Heart left ventricle (tissue), 16 donors: ENCODE measurements at places on chromosomes 16 and 17.
A peak's percentile ranks its signal among the peaks of the same experiment; 100 is the strongest.

- DNase-seq, result no peak
Measured at GRCh38 chr16:30439720-30440348, 5.8 kb downstream of the SEPHS2 start.

- peak; percentile 74 for DNase-seq
Measured at GRCh38 chr17:74957935-74958740, 14.4 kb downstream of the HID1 start.

- no peak for DNase-seq
Measured at GRCh38 chr17:68511254-68511670, 968 bp upstream of the PRKAR1A start.

DNA sequence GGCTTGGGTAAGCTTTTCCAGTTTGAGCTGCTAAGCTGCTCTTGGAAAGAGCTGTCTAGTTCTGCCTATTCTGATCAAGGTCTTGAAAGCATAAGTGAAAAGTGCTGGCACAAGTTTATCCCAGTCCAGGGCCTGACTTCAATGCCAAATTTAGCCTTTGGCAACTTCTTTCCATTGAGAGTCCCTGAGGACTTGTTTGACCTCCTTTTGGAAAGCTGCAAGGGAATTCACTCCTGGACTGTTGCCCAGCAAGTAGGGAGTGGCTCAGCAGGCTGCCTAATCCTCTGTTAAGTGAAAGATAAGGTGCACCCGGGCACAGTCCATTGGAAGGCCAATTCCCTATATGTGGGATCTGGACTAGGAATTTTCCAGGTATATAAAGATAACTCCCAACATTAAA lies 16.0 kb upstream of the TANC2 start:
- DNase-seq, result peak; percentile 79

- no peak for DNase-seq
Measured at GRCh38 chr16:48366165-48367093, 18.8 kb downstream of the SIAH1 start.

DNA sequence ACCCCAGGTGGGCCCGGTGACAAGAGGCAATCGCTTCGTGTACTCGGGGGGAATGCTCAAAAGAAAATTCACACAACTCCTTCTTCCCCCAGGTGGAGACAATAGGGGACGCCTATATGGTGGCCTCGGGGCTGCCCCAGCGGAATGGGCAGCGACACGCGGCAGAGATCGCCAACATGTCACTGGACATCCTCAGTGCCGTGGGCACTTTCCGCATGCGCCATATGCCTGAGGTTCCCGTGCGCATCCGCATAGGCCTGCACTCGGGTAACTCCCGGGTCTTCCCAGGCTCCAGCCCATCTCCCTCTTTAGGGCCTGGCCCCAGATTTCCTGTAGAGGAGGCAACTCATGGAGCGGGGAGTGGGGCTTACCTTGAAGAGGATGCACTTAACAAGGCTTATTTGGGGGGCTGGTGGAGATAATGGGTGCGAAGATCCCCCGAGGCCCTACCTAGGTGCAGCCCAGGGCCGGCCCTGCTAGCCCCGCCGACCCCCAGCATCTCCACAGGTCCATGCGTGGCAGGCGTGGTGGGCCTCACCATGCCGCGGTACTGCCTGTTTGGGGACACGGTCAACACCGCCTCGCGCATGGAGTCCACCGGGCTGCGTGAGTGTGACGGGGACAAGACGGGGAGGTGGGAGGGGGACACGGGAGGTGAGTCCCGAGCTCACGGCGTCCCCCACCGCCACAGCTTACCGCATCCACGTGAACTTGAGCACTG lies 13.0 kb downstream of the GUCY2D start:
- no peak for DNase-seq

DNA sequence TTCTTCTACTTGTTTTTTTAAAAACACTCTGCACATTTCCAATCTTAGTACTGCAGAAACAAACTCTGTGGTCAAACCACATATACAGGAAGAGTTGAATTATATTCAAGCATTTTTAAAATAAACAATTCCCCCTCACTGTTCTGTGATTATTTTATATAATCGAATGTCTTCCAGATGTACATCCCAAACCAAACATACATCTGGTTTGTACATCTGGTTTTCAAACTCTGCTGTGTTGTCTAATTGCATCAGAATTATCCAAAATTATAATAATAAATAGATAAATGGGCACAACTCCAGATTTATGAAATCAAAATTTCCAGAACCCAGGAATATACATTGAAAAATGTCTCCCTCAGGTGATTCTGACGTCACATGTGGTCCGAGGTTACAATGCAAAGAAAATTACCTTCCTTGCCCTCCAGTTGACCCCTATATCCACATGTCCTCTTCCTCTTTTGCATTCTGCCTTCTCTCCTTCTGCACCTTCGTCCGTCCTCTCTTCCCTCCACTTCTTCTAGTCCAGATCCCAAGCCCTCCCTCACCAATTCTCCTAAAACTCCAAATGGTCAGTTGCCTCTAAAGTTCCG lies 13.3 kb upstream of the CCDC144A start:
- no peak for DNase-seq

GRCh38 chr16:12046651-12047050 lies 70.1 kb downstream of the SNX29 start:
- no peak for DNase-seq

- DNase-seq, result no peak
Measured at GRCh38 chr16:80369138-80369958, 171.4 kb upstream of the DYNLRB2 start.

GRCh38 chr17:64229815-64230728 lies 33.0 kb downstream of the TEX2 start:
- DNase-seq, result no peak

GRCh38 chr17:32553168-32553567 lies 66.4 kb downstream of the CDK5R1 start:
- no peak for DNase-seq

- no peak for DNase-seq
Measured at GRCh38 chr17:37671028-37671823, 28.0 kb upstream of the DDX52 start.

DNA sequence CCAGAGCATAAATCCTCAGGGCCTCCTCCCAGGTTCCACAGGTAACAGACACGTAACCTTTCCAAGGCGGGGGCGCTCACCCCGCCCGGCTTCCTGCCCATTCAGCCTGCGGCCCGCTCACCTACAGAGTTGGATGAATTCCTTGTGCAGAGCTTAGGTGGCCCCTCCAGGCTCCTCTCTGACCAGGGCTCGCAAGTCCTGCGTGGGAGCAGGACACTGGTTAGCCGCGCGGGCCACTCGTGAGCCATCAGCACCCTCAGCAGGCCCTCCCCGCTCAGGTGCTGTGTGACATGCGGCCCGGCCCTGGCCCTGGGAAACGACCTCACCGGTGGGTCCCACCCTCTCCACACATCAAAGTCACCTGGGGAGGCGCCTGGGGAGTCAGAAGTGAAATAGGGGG lies 528 bp downstream of the TERB1 start:
- no peak for DNase-seq

DNA sequence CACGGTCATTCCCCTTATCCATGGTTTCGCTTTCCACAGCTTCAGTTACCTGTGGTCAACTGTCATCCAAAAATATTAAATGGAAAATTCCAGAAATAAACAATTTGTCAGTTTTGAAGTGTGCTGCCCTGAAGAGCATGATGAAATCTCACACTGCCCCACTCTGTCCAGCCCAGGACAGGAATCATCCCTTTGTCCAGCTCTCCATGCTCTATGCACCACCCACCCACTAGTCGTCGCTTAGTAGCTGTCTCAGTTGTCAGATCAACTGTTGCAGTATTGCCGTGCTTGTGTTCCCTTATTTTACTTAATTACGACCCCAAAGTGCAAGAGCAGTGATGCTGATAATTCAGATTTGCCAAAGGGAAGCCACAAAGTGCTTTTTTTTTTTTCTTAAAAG lies 10.3 kb downstream of the KRT9 start:
- no peak for DNase-seq

GRCh38 chr16:70804153-70804733 lies 3.3 kb upstream of the VAC14 start:
- DNase-seq, result no peak

GRCh38 chr16:68393333-68393732 lies 55.0 kb downstream of the SMPD3 start:
- DNase-seq, result no peak

DNA sequence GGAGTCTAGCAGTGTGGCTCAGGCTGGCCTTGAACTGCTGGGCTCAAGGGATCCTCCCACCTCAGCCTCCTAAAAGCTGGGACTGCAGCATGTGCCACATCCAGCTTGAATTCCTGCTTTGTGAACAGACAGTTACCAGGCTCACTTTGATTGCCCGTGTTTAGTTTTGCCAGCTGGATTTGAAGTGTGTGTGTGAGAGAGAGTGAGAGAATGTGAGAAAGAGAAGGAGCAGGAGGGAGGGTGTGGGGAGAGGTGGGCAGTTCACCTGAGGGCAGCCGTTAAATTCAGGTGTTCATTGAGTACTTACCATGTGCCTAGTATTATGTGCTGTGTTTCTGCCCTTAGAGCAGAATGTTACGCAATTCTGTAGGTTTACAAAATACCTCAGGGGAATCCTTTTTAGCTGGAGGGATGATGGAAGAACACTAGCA lies 4.7 kb downstream of the DUSP14 start:
- DNase-seq, result no peak

DNA sequence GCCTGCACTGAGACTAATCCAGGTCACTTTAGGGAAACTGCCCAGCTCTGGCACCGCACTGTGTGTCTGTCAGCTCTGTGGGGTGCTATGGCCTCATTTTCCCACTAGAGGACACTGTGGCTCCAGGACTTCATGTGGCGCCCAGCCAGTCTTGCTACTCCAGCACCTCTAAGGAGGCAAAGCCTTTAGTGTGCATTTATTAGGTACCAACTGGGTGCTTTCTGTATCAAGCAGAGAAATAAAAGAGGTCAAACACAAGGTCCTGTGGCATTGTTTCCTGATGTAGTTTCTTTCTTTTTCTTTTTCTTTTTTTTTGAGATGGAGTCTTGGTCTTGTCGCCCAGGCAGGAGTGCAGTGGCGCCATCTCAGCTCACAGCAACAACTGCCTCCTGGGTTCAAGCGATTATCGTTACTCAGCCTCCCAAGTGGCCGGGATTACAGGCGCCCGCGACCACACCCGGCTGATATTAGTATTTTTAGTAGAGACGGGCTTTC lies 12.5 kb upstream of the RHBDL3 start:
- peak; percentile 77 for DNase-seq

DNA sequence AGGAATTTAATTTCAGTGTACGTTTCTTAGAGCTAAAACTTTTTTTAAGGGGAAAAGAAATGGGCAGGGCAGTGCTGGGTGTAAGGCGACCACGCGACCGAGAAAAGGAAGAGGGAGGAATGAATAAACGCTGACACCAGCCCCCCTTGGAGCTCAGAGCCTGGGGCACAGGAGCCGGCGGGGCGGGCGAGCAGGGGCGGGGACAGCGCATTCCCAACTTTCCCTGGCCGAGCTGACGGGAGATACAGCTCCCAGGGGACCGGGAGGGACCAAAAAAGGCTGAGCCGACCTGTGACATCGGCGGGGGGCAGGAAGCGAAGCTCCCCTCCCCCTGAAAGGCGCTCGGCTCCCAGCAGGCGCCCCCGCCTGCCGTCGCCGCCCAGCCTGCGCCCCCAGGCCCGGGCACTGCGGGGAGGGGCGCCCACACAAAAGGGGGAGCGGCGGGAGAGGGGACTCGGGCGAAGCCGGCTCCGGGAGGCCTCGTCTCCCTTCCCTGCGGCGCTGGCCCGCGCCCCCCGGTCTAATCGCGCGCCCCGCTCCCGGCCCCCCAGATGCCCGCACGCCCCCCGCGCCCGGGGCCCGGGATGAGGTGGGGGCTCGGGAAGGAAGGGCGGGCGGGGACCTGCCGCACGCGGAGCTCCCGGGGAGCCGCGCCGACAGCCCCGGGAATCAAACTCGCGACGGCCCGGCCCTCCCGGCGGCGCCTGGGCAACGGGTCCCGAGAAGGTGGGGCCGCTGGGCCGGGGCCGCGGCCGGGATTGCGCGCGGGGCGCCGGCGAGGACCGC lies 622 bp downstream of the CUEDC1 start:
- peak; percentile 92 for DNase-seq

- no peak for DNase-seq
Measured at GRCh38 chr16:23848958-23849357, 13.2 kb downstream of the PRKCB start.

GRCh38 chr17:47821424-47822391 lies at the start of gene OSBPL7:
TSS of gene OSBPL7 (minus strand) at chr17:47821794. CDS start at chr17:47820278, 1,516 bp downstream.
- peak; percentile 77 for DNase-seq

- no peak for DNase-seq
Measured at GRCh38 chr17:9127340-9127739, 106.0 kb downstream of the NTN1 start.

DNA sequence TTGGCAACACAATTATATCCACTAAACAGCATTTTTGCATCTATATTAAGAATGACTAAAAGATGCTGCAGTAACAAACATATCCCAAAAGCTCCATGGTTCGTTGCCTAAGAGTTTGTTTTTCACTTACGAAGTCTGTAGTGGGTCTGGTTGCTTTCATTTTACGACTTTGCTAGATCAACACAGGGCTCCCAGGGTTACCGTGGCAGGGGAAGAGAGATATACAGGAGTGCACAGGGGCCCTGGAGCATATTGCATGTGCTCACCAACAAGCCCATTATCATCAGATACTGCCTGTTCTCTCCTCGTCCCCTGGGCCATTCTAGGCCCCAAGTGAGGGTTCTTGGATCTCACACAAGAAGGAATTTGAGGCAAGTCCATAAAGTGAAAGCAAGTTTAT lies 3.1 kb upstream of the MMP2 start:
- DNase-seq, result no peak

DNA sequence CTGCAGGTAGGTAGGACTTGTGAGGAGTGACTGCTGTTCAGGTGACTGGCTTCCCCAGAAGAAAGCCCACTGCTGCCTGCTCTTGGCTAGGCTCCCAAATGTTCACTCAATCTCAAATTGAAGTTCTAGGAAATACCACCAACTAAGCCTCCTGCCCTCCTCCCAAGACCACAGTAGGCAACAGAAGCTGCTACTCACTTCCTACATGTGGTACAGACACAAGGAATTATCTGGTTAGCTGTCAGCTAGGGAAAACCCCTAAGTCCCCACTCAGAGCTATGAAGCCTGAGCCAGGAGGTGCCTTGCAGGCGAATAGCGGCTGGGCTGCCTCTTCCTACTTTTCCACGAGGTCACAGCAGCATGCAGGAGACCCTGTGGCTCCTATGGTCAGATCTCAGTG lies 4.9 kb downstream of the FBXO39 start:
- DNase-seq, result no peak

DNA sequence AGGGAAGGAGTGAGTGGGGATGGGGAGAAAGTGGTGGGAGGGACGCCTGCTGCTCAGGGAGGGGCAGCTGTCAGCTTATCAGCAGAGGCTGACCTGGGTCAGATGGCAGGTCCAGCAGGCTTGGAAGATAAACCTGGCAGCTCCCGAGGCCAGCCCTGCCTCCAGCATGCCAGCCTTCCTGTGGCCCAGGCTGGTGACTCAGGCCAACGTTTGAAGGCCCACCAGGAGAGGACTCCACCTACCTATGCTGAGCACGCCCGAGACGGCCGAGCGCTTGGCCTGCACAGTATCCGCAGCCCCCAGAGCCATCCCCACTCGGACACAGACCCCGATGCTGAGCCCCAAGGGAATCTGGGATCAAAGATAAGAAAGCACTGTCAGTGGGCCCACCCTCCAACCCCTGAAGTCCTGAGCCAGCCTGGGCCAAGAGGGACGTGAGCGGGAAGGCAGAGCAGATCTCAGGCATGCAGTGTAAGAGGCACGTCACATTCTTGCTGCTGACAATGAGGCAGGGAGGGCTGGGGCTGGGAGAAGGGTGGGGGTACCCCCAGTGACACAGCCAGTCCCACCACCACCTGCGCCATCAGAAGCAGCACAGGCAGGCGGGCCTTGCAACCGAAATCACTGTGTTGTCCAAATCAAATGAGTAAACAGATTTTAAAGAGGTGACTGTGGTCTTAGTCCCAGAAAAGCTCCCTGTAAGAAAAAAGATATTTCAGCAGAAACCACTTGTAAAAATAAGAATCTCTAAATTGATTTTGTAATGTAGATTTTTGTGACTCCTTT lies 12.4 kb downstream of the SLC47A2 start:
- no peak for DNase-seq

GRCh38 chr17:17289701-17290100 lies 8.7 kb upstream of the COPS3 start:
- no peak for DNase-seq
